ENCODE measurements at places on chromosomes 13 and 19. TPM values are rescaled to one million over a fixed set of nuclear protein-coding genes. Genes with fewer than 3 reads are reported as not detected.

KLK15 gene
- not detected for total RNA-seq

MUC16 gene
- total RNA-seq: not detected

PCID2 gene
- 54.4 TPM for total RNA-seq

CASP14 gene
- total RNA-seq: not detected

DACT3 gene
- 15.2 TPM for total RNA-seq

HSPBP1 gene
- 29.2 TPM for total RNA-seq

OR10H1 gene
- total RNA-seq: not detected

CEACAM16 gene
- not detected for total RNA-seq

PCDH20 gene
- 0.83 TPM for total RNA-seq

RUBCNL gene
- total RNA-seq: 0.70 TPM

MBD3L3 gene
- total RNA-seq: not detected

CCDC194 gene
- total RNA-seq: not detected

KLK5 gene
- total RNA-seq: not detected

KLHL1 gene
- not detected for total RNA-seq

KANK2 gene
- total RNA-seq: 383 TPM

RNF17 gene
- total RNA-seq: not detected

ZNF610 gene
- total RNA-seq: 3.0 TPM

GRCh38 chr13:24381541-24382265 is 72.3 kb downstream of the C1QTNF9 start:
- no peak for DNase-seq

DNA sequence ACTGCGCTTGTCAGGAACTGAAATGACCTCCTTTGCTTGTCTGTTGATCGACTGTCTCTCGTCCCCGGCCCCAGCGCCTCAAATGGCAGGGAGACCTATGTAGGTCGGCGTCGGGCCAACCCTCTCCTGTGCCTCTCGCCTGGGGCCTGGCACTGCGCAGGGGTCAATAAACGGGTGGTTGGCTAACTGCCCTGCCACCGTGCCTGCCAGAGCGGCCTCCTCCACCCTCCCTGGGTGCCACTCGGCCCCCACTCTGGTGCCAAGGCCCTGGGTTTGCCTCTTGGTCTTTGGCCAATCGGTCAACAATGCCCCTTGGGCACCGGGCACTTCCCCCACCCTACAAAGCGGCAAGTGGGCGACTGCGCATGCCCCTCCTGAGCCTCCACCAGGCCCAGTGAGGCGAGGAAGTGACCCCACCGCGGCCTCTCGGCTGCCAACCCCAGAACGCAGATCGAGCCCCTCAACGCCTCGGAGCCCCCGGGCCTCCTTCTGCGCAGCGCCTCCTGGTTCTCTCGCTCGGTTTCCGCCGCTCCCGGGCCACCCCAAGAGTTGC is 1.1 kb downstream of the KEAP1 start:
- DNase-seq: peak; percentile 93

DNA sequence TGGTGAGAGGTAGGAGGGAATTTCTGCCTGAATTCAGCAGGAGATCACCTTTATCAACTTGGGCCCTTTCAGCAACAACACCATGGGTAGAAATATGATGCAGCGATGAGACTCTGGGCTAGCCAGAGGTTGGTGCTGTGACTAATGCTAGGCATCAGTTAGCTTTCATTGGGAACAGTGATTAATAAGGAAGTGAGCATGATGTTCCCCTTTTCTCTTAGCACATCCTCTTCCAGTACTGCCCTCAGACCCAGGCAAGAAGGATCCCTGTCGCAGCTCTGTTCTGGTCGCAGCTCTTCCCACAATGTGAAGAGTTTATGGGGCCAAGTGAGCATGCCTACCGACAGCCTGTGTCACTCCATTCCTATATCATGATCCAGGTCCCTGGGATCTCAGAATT is 100.5 kb downstream of the FLT1 start:
- no peak for DNase-seq

- DNase-seq: no peak
These were observed 9.7 kb upstream of the SLC35E1 start for GRCh38 chr19:16581971-16582343.

- DNase-seq: no peak
These were observed 342.6 kb downstream of the ITGBL1 start for GRCh38 chr13:101795025-101795424.

DNA sequence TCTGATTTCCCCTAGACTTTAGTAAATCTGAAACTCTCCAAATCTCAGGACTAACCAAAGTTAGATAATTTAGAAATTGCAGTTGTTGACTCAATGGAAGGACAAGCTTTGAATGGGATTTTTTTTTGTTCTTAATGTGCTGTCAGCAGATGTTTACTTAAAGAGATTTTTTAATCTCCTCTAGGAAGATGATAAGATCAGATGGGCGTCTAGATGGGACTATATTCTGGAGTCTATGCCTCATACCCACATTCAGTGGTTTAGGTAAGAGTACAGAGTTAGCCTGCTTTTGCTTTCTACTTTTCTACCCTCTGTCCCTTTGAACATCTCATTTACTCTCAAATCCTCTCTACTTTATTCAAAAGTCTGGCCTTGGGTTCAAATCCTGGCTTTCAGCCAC is 39.3 kb downstream of the TM9SF2 start:
- no peak for DNase-seq

DNA sequence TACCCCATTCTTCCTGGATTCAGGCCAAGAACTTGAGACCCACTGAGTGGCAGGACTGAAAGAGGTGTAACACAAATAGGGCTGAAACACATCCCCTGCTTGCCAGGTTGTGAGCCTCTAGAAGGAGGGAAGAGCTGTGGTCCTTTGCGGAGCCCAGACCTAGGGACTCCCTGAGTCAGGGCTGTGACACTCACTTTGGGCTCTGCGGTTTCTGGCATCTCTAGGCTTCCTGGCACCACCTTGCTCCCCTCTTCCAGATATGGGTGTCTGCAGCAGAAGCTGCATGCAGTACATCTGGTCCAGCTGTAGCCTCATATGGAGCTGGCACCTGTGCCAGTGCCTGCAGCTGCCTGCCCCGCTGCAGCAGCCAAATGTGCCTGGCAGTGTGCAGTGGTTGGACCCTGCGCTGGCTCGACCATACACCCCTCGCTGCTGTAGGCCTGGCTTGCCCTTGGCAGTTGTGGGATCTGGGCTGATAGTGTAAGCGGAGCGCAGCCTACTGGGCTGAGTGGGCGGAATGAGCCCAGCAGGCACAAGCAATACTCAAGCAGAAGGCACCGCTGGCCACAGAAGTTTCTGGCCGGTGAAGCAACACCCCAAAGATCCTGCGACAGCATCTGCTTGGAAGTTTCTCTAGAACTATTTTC is 290.4 kb downstream of the SLITRK6 start:
- peak; percentile 41 for DNase-seq

DNA sequence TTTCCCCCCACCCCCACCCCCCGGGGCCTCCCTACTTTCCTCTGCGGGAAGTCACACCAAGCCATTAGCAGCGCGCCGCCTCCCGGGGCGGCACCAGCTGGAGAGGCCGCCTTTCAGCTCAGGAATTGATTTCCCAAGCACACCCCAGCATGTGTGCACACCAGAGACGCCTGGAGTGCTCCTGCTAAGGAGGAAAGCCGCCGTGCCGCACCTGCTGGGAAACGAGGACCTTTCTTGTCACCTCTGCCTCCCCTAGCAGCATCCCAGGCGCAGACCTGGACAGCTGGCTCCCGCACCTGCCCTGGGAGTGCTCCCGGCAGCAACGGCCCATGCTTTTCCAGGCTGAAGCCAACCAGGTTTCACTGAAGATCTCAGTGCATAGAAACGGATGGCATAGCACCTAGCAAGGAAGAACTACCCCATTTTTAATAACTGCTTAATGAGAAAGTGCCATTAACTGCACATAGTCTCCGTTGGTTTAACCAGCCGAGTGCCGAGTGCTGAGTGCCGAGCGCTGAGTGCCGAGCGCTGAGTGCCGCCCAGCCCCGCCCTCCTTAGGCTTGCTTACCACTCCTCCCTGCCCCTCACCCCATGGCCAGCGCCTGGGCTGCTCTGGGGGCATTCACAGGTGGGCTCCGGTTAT is 165.0 kb downstream of the USP12 start:
- DNase-seq: no peak

DNA sequence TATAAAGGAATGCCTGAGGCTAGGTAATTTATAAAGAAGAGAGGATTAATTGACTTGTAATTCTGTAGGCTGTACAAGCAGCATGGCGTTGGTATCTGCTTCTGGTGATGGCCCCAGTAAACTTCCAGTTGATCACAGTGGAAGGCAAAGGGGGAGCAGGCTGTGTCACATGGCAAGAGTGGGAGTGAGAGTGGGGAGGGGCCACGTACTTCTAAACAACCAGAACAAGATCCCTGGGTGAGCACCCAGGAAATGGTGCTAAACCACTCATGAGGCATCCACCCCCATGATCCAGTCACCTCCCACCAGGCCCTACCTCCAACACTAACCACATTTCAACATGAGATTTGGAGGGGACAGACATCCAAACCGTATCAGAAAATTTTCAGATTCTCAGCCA is 3.0 kb upstream of the RNF113B start:
- DNase-seq: no peak

DNA sequence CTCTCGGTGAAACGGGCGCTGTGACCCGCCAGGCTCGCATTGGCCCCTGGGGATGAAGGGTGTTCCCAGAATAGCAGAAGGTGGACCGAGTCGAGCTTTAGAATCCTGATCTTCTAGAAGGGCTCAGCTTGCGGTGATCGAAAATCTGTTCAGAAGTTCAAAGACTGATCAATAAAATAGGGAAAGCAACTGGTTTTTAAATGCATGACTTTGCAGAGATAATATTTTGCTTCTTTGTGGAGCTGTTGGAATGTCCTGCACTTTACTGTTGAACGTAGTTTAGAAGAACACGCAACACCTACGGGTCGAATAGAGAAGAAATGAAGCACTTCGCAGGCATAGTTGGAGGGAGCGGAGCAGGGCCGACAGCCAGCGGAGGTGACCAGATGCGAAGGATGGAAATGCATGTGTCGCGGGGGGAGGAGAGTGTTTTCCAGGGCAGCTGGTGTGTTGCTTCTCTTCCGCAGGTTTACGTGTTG is 766 bp downstream of the CEBPG start:
- DNase-seq: no peak

GRCh38 chr19:3201072-3201700 is 15.5 kb downstream of the NCLN start:
- no peak for DNase-seq

- no peak for DNase-seq
These were observed 13.9 kb downstream of the C3 start for GRCh38 chr19:6706633-6706958.

GRCh38 chr19:23992348-23992747 is 77.7 kb downstream of the ZNF726 start:
- DNase-seq: no peak

GRCh38 chr19:9808855-9809824 is 9.7 kb downstream of the FBXL12 start:
- no peak for DNase-seq

DNA sequence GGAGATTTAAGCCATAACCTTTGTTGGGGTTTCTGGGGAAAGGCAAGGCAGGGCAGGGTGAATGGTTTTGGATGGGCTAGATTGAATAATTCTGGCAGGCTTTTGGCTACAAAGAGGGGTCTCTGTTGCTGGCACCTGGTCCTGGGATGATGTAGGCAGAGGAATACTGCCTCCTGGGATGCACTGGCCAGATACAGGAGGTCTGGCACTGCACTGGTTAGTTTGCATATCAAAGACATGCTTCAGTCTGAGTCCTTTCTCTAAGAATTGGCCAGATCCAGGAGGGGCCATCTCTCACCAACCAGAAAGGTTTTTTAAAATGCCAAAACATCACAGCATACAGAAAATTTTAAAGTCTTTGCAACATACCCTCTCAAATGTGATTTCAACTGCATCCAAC is 8.0 kb upstream of the MEDAG start:
- DNase-seq: no peak

- DNase-seq: no peak
These were observed 55.9 kb downstream of the LHFPL6 start for GRCh38 chr13:39547108-39547507.

DNA sequence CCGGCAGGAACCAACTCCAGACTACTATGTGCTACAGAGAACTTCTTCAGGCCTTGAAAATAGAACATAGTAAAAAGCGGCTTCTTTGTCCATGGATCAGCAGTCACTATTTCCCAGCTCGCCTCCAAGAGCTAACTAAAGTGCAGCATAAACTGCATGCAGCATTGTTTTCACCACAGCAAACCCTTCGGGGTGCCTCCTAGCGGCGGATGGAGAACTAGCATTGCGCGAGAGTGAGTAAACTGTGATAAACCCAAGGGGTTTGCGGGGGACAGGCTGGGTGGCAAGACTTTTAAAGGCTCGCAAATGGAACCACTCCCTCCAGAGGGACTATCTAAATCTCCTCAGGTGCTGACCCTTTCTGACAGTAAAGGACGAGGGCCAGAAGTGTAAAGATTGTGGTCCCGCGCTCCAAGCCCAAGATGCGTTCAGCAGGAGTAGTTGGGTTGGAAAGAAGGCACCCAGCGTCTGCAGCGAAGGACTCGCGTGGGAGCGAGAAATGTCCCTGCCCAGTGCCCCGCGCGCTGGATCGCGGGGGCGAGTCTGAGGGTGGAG is 21.5 kb upstream of the SGCG start:
- no peak for DNase-seq

GRCh38 chr19:53868892-53869804 is 1.5 kb downstream of the MYADM start:
- DNase-seq: peak; percentile 96

- no peak for DNase-seq
These were observed 31.1 kb downstream of the CEACAM8 start for GRCh38 chr19:42563352-42564210.

DNA sequence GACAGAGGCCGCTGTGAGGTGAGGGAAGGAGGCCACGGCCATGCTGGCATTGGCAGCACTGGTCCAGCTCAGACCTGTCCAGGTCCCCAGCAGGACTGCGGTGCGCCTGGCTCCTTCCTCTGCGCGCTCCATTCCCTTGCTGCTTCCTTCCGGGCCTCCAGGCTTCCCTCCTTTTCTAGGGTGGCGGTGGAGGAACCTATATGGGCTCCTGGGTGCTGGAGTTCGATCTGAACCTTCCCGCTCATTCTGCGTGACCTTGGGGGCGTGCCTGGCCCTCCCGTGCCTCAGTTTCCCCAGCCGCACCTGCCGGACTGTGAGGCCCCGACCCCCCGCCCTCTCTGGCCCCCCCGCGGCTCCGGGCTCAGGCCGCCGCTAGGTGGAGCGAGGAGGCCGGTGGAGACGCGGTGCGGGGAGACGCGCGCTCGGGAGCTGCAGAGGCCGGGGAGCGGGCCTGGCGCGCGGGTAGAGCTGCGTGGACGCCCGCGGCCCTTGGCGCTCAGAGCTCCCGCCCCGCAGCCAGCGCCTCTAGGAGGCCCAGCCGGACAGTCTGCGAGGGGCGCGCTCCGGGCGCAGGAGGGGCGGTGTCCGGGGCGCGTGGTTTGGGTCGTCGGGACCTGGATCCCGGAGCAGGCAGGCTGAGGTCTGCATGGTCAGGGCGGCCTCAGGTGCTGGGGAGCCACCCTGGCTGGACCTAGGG is 29.9 kb downstream of the EFNA2 start:
- DNase-seq: peak; percentile 63

DNA sequence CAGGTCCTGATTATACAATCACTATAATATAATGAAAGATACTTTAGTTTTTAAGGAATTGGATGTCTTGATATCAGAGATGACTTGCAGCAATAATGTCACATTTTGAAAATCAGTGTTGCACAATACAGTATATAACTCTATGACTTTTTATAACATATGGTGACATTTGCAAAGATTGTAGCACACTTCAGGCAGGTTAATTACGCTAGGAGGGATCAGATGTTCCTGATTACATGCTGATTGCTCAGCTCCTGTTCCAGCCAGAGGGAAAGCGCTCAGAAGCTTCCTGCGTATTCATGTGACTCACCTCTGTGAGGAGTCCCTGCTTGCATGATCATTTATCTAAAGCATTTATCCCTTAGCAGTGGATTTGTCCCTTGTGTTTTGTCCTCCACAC is 265.6 kb downstream of the GPC5 start:
- DNase-seq: no peak
